ENCODE measurements at places on chromosomes 16 and 17.

DNA sequence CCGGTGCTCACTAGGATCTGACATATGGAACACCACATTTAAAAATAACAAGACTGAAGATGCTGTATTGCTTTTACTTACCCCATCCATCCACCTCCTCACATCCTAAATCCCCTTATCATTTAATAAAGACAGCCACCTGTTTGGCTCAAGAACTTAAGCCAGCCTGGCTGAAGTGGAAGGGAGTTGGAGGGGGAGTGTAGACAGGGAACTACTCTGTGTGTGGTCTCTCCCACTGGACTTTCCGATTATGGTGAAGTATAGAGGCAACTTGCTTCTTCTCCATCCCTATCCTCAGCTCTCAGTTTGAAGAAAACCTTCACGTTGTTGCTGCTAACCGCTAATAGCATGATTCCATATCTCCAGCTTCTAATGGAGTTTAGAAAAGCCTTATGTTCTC is 313.4 kb downstream of the CDH11 start:
- DNase-seq, result no peak

- DNase-seq, result no peak
Measured at GRCh38 chr17:39339272-39339671, 62.2 kb downstream of the FBXL20 start.

GRCh38 chr17:69712801-69713311 is 298.4 kb downstream of the MAP2K6 start:
- no peak for DNase-seq

DNA sequence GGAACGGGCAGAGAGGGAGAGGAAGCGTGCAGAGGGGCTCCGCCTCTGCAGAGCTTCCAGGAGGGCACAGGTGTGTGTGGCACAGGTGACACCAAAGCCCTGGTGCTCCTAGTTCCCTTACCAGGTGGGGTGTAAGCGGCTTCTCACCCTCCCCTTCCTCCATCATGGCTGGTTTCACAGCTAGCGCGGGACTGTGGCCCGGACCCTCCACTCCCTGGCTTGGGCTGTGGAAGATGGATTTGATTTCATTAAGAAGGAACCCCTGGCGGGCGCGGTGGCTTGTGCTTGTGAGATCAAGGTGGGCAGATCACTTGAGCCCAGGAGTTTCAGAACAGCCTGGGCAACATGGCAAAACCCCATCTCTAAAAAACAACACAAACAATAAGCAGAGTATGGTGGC is 241.2 kb upstream of the GSE1 start:
- no peak for DNase-seq

DNA sequence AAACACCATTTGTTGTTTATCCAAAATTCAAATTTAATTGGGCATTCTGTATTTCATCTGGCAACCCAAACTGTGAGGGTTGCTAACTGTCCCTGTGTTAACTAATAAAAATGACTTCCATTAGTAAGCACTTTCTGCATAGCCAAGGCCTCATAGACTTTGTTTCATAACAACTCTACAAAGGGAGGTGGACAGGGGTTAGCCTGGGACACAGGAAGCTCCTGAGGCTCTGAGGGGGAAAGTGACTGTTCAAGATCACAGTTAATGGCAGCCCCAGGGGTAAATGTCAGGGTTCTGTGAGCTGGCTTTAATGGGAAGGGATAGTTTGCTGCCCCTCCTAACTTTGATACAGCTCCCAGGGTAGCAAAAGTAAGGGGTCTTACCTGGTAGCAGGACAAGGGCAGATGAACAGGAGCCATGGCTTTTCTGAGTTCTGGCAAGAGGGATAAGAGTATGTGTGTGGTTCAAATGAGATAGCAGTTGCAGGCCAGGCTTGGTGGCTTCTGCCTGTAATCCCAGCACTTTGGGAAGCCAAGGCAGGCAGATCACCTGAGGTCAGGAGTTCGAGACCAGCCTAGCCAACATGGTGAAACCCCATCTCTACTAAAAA is 2.2 kb downstream of the HEATR9 start:
- no peak for DNase-seq

GRCh38 chr17:76219670-76220383 is 20.5 kb downstream of the RNF157 start:
- no peak for DNase-seq

- no peak for DNase-seq
Measured at GRCh38 chr17:73307130-73307529, 4.7 kb downstream of the CDC42EP4 start.
